IPS DF 19.7 (cell line): ENCODE measurements at places on chromosomes 7 and 10.

DNA sequence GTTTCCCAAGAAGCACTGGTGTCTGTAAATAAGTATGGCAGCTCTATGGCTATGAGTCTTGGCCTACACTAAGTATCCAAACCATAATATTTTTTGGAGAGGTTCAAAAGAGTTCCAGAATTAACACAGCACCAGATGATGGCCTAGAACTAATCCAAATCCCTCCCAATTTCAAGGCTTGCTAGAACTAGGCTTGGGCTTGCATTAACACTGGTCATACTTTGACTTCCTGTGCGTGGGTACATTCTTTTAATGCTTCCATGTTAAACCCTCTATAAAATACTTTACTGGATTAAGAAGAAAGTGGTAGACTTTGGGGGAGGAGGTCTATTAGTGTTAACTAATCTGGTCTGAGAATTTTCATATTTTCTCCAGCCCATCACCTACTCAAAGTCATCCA lies 3.1 kb downstream of the AASS start:
- DNase-seq = no peak

- DNase-seq = no peak
Measured at GRCh38 chr7:70881167-70881847, 250.6 kb upstream of the GALNT17 start.

DNA sequence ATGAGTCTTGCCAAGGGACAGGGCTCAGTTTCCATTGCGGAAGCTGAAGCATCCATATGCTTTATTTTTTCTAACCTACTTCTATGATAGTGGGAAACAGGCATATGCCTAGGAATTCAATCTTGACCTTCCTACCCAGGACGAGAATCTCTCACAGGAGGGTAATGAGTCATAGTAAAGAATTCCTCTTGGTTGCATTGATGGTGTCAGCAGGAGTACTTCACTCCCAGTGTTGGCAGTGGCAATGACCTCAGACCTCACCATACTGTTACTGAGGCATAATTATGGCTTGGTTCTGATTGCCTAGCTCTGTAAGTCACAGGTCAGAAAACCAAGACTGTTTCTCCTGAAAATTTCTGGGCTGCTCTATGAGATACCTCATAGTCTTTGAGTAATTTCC lies 552.9 kb downstream of the ARL4A start:
- peak; percentile 23 for DNase-seq

DNA sequence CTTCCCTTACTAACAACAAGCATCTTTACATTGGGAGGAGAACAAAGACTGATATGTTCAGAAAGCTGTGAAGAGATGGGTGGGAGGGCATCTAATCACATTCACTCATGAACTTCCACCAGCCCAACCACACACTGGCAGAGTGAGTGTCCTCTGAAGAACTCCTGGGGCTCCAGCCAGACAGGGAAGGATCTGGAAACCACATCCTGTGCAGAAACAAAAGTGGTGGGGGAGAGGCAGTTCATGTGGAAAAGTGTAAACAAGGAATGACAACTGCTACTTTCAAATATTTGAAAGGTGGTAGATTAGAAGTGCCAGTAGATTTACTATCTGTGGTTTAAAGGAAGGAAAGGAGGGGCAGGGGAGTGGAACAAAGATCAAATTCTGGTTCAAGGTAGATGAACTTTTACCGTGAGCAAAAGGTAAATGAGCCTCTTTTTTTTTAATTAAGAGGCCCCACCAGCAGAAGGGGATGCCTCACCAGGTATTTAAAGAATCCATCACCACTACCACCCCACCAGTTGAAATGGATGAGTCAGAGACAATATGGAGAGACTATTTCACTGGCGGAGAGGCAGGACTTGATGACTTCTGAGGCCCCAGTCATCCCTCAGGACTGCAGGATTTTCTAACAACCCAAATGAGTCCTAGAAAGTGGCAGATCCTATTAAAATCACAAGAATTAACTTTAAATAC lies 34.5 kb downstream of the GOT1 start:
- DNase-seq = no peak

- no peak for DNase-seq
Measured at GRCh38 chr7:42285383-42285824, 48.4 kb upstream of the GLI3 start.

DNA sequence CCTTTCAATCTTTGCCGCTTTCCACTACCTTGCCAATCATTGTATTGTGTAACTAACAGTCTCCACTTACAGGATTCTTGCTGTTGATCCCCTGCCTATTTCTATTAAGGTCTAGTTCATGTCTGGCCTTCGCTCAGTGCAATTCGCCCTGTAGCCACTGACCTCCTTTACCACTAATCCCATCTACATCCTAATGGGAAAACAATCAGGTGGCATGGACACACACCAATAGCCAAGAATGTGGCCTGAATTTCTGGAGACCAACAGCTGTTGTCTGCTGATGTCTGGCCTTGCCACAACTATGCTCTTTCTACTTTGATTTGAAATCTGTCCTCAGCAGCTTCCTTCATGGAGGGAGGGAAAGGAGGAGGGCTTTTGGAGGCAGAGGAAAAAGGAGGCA lies 546.2 kb downstream of the SORCS3 start:
- no peak for DNase-seq

DNA sequence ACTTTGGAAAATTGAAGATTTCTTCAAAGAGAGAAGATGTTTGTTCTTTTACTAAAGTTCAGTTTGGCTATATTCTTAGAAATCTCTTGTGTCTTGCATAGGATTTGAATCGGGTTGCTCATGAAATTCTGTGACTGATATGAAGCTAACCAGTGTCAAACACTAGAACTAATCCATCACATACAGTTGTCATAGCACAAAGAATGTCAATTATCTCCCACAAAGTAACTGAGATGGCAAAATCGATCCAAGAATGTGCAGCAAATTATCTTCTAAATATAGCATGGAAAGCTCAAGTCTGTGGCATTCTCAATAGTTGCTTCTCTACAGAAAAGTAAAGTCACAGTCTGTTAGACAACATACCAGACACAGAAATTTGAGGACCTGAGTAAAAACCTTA lies 768.1 kb upstream of the LRRN3 start:
- DNase-seq = no peak

DNA sequence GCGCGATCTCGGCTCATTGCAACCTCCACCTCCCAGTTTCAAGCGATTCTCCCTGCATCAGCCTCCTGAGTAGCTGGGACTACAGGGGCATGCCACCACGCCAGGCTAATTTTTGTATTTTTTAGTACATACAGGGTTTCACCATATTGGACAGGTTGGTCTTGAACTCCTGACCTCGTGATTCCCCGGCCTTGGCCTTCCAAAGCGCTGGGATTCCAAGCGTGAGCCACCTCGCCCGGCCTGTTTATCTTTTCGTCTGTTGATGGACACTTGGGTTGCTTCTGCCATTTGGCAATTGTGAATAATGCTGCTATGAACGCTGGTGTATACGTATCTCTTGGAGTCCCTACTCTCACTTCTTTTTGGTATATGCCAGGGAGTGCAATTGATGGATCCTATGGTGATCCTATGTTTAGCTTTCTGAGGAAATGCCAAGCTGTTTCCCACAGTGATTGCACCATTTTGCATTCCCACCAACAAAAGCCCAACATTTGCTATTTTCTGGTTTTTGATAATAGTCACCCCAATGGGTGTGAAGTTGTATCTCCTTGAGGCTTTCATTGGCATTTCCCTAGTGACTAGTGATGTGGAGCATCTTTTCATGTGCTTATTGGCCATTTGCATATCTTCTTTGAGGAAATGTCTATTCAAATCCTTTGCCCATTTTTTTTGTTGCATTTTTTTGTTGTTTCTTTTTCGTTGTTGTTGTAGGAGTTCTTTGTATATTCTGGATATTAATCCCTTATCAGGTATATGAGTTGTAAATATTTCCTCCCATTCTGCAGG lies 3.5 kb downstream of the ANTXRL start:
- no peak for DNase-seq

DNA sequence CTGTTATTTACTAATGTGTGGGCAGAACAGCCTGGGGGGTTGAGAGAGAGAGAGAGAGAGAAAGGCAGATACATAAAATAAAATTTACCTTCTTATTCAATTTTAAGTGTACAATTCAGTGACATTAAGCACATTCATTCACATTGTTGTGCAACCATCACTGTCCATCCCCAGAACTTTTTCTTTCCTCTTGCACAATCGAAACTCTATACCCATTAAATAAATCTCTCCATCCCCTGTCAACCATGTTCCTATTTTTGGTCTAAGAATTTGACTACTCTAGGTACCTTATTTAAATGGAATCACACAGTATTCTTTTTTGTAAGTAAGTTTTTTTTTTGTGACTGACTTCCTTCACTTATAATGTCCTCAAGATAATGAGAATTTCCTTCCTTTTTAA lies 181.6 kb downstream of the SND1 start:
- no peak for DNase-seq

DNA sequence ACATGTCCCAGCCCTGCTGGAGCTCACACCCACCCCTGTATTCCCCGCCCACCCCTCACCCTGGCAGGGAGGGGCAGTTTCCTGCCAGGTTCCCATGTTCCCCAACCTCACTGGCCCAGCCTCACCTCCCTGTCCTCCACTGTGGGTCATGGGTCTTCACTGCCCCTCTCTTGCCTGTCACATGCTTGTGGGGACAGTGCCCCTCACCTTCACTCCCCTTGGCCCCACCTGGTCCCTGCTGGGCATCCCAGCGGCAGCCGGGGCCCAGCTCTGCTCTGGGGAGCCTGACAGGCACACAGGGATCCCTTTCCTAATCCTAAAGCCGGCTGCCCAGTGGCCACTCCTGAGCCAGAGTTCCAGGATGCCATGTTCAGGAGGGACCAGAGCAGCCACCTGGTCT lies 21.4 kb upstream of the ZNF862 start:
- DNase-seq = no peak

GRCh38 chr10:112696592-112696991 lies 249.6 kb downstream of the VTI1A start:
- no peak for DNase-seq

GRCh38 chr10:73552819-73553715 lies 38.1 kb downstream of the USP54 start:
- DNase-seq = no peak

GRCh38 chr10:107477266-107477665 lies 312.8 kb upstream of the SORCS1 start:
- no peak for DNase-seq

- DNase-seq = no peak
Measured at GRCh38 chr10:52394246-52394645, 80.2 kb downstream of the DKK1 start.

- DNase-seq = no peak
Measured at GRCh38 chr7:141386881-141387280, 164.3 kb upstream of the AGK start.

GRCh38 chr7:53398566-53398965 lies 363.1 kb downstream of the POM121L12 start:
- DNase-seq = no peak

DNA sequence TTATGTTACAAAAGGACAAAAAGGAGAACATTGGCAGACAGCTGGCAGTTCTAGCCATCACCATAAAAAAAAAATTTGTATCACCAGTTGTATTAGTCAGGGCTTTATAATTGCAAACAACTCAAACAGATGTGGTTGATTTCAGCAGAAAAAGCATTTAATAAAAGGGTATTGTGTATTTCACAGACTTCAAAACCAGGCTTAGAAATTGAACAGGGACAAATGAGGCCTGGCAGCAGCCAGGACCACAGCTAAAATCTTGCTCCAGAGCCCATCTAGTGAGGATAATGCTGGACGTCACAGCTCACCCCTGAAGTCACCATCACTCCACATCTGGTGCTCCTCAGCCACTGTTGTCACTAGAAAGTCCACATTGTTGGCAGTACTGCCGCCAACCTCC lies 52.9 kb upstream of the CALD1 start:
- DNase-seq = no peak

DNA sequence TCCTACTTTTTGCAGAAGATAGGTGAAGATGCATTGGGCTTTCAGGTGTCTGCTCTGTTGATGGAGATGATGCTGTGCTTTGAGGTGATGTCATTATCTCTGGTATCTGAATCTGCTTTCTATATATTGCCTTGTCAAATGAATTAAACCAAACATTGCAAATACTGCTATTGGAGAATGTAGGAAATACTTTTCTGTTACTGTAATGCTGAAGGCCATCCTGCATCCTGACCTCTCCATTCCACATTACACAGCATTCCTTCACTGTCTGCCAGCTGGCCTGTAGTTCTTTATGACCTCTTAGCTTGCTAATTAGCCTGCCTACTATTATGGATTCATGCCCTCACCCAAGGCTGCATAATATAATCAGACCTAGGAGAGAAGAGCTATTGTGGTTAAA lies 73.2 kb downstream of the VCL start:
- no peak for DNase-seq

- DNase-seq = no peak
Measured at GRCh38 chr10:63801166-63801565, 280.0 kb downstream of the REEP3 start.

DNA sequence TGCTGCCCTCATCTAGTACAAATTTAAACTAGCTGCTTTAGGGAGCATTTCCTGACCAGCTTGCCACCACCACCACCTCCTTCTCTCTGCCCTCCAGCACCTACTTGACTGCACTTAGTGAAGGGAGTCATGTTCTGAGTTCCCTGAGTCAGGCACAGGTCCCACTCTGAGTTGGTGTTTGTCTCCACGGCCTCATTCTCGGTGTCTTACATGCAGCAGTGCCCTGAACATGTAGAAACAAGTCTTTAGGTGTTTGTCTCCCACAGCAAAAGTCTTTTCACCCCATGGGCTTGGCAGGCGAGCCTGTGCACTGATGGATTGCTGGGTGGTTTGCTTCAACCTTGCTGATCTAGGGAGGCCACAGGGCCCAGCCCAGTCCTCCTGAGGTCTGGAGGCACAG lies 16.9 kb downstream of the TSPAN14 start:
- DNase-seq = no peak

- DNase-seq = no peak
Measured at GRCh38 chr10:34698979-34699378, 116.1 kb downstream of the PARD3 start.

DNA sequence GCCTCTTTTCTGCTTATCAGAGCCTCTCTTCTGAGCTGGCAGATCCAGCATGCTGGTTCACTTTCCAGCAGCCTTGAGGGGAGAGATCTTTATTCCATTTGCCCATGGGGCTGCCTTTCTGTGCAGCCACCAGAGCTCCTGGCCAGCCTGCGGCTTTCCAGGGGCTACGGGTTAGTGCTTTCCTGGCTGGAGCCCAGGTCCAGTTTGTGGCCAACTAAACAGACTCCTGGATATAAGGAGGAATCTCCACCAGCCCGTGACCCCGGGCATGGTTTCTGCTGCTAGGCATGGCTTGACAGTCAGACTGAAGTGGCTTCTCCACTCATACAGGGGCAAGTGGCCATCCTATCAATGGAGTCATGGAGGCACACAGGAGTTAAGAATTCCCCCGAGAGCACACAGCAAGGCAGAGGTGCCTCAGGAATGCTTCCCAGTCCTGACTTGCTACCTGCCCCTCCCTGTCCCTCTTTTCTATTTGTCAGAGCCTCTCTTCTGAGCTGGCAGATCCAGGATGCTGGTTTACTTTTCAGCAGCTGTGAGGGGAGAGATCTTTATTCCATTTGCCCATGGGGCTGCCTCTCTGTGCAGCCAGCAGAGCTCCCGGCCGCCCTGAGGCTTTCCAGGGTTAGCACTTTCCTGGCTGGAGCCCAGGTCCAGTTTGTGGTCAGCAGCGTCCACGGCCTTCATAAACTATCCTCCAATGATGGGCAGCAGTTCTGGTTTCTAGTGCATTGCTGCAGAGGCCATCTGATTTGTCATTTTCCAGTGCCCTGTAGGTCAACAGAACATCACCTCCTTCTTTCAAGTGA lies 35.9 kb downstream of the TSPAN15 start:
- DNase-seq = no peak

GRCh38 chr10:119518176-119518575 lies 24.3 kb downstream of the RGS10 start:
- no peak for DNase-seq
